ENCODE measurements at places on chromosomes 11 and 22. TPM values are rescaled to one million over a fixed set of nuclear protein-coding genes. Genes with fewer than 3 reads are reported as not detected.

DNA sequence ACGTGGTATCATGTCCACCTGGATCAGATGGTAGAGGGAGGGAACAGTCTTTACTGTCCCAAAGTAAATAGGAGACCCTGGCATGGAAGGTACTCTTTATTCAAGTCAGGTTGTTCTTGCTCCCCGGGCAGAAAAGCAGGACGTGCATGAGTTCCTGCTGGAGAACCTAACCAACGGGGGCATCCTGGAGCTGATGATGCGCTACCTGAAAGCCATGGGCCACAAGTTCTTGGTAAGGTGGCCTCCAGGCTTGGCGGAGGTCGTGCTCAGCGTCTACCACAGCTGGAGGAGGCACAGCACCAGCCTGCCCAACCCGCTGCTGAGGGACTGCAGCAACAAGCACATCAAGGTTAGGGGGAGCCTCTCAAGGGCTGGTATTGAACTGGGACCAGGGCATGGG is 48.7 kb downstream of the CABIN1 start:
- DNase-seq: no peak

DNA sequence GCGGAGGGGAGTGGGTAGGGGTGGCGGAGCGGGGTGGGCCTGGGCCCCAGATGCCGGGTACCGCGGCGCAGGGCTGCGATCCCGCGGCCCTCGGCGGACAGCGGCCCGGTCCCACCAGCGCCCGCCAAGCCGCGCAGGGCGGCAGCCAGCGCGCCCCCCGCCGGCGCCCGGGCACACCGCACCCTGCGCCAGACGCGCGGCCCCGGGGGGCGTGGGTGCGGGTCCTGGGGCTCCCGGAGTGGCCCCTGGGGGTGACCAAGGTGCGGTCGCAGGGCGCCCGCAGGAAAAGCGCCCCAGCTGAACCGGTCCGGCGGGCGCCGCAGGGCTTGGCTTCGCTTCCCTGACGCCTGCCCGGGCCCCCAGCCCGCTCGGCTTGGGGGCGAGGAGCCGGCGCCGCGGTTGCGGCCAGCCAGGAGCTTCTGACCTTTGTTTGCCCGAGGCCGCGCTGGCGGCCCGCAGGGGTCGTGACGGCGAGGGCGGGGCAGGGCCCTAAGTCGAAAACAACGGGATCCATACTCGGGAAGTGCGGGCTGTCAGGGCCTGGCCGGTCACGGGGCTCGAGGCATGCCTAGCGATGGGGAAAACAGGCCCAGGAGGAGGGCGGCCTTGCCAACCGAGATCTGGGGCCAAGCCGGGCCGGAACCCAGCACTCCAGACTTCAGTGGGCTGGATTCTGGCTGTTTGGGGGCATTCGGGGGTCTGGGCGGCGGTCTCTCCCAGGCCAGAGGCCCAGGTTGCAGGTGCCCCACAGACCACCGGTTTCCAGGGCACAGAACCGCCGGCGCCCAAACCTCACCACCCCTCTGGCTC is 581 bp upstream of the AP5B1 start:
- no peak for DNase-seq

The DMC1 gene
- 12.5 TPM for total RNA-seq

DNA sequence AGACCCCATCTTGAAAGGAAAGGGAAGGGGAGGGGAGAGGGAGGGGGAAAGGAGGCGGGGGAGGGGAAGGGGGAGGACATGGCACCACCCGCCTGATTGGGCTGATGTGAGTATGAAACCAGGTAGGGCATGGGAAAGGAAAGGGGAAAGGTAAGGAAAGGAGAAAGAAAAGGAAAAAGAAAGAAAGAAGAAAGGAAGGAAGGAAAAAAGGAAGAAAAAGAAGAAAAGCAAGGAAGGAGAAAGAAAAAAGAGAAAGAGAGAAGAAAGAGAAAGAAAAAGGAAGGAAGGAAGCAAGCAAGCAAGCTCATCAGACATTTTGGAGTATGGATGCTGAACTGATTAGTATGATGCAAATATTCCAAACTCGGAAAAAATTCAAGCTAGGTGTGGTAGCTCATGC is 36.0 kb upstream of the TFIP11 start:
- no peak for DNase-seq

DNA sequence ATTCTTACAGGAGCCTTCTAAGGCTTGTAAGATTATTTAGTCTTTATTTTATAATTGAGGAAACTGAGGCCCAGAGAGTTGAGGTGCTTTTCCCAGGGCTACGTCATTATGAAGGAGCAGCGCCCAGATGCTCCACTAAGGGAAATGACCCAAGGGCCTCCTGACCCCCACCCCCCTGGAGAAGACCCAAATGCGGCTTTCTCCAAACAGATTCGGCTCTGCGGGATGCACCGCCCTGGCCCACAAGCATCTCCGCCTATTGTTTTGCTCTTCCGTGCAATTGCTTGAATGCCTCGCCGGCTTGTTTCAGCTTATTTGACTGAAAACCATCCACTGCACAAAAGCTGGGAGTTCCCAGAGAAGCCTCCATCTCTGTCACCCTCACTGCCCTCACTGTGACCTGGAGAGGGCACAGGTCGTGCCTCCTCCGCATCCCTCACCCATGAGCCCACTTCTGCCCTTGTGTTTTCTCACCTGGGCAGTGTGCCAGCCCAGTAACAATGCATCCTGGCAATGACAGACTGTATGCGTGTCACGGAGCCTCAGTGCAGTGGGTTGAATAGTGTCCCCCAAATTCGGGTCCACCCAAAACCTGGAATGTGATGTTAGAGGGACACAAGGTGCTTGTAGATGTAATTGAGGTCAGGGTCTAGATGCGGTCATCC is 790.2 kb downstream of the TBC1D22A start:
- no peak for DNase-seq

The OR5A1 gene
- not detected for total RNA-seq

DNA sequence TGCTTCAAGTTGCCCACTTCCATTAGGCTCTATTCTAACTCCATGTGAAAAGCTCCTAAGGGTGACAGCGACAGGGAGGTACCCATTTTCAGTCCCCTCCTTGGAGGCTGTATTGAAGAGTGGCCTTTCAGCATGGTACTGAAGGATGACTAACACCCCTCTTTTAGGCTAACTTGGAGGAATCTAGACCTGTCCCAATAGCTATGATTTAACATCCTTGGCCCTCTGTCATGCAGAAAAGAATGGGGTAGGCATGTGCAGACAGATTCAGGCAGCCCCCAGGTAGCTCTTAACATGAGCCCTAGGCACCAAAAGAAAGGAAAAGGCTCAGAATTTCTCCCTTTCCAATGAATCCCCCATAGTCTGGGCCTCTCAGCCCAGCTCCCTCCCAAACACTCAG is 89.3 kb upstream of the AMOTL1 start:
- DNase-seq: no peak

GRCh38 chr22:41028841-41029240 is 63.6 kb upstream of the EP300 start:
- no peak for DNase-seq

DNA sequence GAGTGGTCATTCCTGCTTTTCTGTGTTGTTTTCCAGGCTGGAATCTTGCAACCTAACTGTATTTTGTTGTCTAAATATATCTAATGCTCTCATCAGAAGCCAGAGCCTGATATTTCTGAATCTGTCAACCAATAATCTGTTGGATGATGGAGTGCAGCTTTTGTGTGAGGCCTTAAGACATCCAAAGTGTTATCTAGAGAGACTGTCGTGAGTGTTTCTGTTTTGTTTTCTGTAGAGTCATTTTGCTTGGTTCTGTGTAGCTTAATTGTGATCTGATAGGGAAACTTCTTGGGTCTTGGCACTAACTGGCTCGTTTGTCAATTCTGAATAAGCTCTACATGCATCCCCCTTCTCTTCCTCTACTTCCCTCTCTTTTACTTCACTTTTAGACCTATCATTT is 31.2 kb upstream of the RBMXL2 start:
- DNase-seq: no peak

- no peak for DNase-seq
Observed at GRCh38 chr11:101582989-101583250, 887 bp downstream of the TRPC6 start.

The KRTAP5-9 gene
- total RNA-seq: 0.19 TPM

- no peak for DNase-seq
Observed at GRCh38 chr11:64534391-64534801, 56.6 kb upstream of the SLC22A12 start.

GRCh38 chr11:100810146-100810545 is 123.1 kb downstream of the ARHGAP42 start:
- DNase-seq: no peak

GRCh38 chr22:46350121-46350520 is 14.6 kb downstream of the TRMU start:
- DNase-seq: no peak

DNA sequence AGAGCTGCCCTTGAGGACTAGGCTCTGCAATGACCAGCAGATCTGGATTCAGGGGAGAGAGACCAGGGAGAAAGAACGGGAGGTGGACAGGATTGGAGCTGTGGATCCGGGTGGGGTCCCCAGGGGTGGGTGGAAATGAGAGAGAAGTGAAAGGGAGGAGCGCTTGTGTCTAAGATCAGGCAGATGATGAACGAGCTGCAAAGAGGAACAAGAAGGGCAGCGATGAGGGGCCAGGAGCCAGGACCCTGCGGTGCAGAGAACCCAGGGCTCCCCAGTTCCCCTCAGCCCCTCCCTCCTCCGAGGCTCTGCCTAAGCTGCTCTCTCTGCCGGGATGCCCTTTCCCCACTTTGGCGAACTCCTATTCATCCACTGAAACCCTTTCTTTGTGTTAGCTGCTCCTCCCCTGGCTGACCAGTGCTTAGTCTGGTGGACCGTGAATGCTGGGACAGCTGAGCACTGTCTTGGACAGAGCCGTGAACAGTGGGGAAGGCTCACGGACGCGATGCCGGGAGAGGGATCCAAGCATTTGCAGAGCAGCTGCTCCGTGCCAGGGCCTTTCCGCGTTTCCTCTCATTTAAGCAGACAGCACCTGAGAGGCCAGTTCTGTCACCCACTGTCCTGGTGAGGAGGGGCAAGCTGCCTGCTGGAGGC is 35.9 kb downstream of the SHISAL1 start:
- DNase-seq: no peak

The ST14 gene
- not detected for total RNA-seq

The SIPA1 gene
- 235 TPM for total RNA-seq

The LSP1 gene
- total RNA-seq: 668 TPM

The ANO5 gene
- total RNA-seq: 0.12 TPM

The HOATZ gene
- not detected for total RNA-seq

The RAB39A gene
- total RNA-seq: not detected

DNA sequence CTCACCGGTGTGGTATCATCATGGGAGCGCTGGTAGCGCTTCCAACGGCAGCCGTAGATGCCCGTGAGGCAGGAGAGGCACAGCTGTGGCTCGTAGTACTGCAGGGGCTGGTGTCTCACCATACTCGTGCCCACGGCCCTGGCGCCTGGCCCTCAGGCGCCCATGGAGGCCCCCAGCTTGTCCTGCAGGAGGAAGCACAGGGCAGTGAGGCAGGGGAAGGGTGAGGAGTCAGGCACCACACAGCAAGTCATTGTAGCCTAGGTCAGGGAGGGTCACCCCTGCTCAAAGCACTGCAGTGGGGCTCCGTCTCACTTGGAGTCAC is 44.6 kb upstream of the KLHL35 start:
- no peak for DNase-seq

- DNase-seq: no peak
Observed at GRCh38 chr11:96097844-96098421, 174.0 kb upstream of the MTMR2 start.

The OR8D1 gene
- total RNA-seq: not detected
